Heart left ventricle (tissue), 16 donors: ENCODE measurements at places on chromosomes 1 and 21. TPM values are rescaled to one million over a fixed set of nuclear protein-coding genes. Genes with fewer than 3 reads are reported as not detected.

UTP25 gene
- 3.6 TPM for total RNA-seq

PIGR gene
- not detected for total RNA-seq

OR4F29 gene
- total RNA-seq: not detected

ZMPSTE24 gene
- 27.3 TPM for total RNA-seq

TMEM81 gene
- 2.3 TPM for total RNA-seq

WNT9A gene
- total RNA-seq: 2.3 TPM

LEFTY2 gene
- total RNA-seq: 0.14 TPM

ADGRB2 gene
- 5.7 TPM for total RNA-seq

WNT3A gene
- total RNA-seq: not detected

LYPD8 gene
- not detected for total RNA-seq

PPCS gene
- 47.5 TPM for total RNA-seq

HP1BP3 gene
- total RNA-seq: 150 TPM

NTRK1 gene
- 0.38 TPM for total RNA-seq

PLEKHG5 gene
- total RNA-seq: 15.9 TPM

VWA5B1 gene
- total RNA-seq: 0.11 TPM

FAM43B gene
- 4.1 TPM for total RNA-seq

EPHA10 gene
- 0.60 TPM for total RNA-seq
